BJ (cell line): ENCODE measurements at places on chromosomes 2 and 18. TPM values are rescaled to one million over a fixed set of nuclear protein-coding genes. Genes with fewer than 3 reads are reported as not detected.

RRM2 gene
- polyA plus RNA-seq: 23.5 and 31.8 TPM in 2 replicates

GRCh38 chr2:168137510-168138180 lies 109.8 kb downstream of the STK39 start:
- DNase-seq: no peak

DNA sequence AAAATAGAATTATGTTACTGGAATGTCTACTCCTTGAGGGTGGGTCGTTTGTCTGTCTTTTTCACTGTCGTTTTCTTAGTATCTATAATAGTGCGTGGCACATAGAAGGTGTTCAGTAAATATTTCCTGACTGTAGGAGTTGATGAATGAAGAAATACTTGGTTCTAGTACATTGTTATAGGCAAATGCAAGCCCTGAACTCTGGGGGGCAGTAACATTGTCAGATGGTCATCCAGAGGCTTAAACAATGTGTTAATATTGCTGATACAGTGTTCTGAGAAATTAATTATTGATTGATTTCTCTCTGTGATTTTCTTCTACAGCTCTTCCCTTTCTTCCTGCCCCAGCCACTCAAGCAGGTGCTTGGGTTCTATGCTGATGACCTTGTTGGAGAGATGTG lies 24.4 kb upstream of the THOC1 start:
- no peak for DNase-seq

GRCh38 chr2:30239308-30239985 lies 8.1 kb downstream of the LBH start:
- no peak for DNase-seq

DNA sequence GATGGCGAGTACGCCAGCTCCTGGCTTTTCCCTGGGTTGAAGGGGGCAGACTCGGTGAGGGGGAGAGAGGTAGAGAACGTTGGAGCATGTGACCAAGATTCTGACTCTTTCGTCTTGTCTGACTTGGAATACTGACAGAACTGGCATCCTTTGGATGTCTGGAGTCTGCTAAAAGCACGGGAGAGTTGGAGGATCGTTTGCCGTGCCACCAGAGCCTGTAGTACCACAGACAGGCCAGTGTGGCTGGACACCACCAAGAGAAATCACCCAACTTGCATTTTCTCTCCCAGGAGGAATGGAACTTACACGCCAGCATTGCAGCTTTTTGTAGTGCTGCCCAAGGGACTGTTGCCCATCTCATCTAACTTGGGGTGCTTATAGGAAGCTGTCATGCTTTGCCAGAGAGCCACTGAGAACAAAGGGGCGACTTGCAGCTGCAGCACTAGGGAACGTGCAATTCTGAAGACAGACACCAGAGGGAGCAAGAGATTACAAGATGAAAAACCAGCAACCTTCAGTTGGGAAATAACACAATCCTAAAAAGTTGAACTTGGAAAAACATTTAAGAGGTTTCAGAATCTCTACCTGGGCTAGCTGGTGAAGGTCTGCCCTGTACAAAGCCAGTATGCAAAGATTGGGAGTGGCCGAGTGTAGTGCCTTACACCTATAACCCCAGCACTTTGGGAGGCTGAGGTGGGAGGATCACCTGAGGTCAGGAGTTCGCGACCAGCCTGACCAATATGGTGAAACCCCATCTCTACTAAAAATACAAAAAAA lies 24.1 kb downstream of the PSMG2 start:
- no peak for DNase-seq

DNA sequence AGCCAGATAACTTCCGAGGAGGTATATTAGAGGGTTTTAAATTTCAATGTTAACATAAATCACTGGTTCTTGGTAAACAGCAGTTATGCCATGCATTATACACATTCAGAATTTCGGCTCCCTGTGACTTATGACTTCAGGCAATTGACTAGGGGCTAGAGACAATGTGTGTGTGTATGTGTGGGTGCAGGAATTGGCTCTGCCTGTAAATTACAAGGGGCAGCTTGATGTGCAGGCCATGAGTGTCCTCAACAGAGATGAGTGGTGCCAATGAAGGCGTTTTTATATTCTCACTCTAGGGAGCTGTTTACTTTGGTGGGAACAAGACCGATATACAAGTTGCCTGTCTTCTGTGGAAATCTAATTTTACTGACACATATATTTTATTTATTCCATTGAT lies 161.6 kb downstream of the CSRNP3 start:
- DNase-seq: no peak

MALT1 gene
- 11.4 and 22.9 TPM in 2 replicates for polyA plus RNA-seq

DSEL gene
- polyA plus RNA-seq: 19.9 and 44.5 TPM in 2 replicates

DNA sequence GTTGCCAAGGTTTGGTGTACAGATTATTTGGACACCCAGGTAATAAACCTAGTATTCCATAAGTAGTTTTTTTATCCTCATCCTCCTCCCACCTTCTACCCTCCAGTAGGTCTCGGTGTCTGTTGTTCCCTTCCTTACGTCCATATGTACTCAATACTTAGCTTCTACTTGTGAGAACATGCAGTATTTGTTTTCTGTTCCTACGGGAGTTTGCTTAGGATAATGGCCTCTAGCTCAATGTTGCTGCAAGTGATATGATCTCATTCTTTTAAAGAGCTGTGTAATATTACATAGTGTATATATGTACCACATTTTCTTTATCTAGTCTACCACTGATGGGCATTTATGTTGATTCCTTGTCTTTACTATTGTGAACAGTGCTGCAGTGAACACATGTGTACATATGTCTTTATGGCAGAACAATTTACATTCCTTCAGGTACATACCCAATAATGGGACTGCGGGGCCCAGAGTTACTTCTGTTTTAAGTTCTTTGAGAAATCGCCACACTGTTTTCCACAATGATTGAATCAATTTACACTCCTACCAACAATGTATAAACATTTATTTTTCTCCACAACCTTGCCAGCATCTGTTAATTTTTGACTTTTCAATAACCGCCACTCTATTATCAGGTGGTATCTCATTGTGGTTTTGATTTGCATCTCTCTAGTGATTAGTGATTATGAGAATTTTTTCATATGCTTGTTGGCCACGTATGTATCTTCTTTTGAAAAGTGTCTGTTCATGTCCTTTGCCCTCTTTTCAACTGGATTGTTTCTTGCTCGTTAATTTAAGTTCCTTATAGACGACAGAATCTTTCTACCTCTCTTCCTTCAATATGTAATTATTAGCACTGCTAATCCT lies 88.0 kb downstream of the MEMO1 start:
- DNase-seq: no peak

DTNB gene
- polyA plus RNA-seq: 7.7 and 9.2 TPM in 2 replicates
